ENCODE measurements at places on chromosomes 6 and 20.

DNA sequence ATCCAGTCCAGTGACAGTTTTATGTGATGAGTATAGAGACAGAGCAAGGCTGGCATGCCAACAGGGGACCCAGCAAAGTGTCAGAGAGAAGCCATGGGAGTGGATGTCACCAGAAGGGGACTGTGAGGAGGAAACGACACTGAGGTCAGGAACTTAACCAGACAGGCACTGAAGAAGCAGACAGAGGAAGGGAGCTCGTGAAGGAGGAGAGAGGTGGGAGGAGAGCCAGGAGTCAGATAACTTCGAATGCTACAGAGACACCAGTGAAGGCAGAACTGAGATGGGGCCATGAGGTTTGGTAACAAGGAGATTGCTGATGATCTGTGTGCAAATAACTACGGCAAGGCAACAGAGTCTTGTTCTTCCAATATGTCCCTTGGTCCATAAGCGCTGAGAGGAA is 211.1 kb upstream of the FOXA2 start:
- DNase-seq, result no peak

DNA sequence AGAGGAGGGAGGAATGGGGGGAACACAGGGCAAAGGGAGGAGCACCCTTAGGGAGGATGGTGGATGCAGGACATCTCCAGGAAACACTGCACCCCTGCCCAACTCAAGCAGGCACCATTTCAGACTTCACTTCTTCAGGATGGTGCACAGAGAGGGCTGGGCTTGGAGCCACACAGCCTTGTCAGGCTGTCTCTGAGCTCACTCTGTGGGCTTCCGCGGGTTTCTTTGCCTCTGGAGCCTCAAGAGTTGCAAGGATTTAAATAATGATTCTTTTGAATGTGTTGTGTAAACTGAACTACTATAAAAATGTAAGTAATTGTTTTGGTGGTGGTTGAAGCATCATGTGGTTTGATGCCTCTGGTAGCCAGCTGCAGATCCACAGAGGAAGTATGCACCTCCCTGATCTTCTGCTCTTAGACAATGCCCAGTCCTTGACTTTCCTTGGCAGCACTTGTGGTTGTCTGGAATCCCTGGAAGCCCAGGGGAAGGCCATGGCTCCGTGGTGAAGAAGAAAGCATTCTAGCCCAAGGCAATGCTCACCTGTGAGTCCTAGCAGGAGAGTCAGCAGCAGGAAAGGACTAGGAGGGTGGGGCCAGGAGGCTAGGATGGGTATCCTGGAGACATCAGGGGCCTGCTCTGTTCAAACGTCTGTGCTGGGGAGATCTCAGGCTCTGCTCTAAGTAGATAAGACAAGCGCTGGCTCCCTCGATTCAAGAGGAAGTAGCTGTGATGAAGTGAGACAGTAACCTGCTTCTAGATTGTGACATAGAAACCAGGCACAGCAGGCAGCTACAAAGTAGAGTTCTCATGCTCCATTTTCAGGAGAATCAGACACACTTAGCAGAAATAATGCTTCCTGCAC is 50.2 kb upstream of the SIRPG start:
- no peak for DNase-seq

DNA sequence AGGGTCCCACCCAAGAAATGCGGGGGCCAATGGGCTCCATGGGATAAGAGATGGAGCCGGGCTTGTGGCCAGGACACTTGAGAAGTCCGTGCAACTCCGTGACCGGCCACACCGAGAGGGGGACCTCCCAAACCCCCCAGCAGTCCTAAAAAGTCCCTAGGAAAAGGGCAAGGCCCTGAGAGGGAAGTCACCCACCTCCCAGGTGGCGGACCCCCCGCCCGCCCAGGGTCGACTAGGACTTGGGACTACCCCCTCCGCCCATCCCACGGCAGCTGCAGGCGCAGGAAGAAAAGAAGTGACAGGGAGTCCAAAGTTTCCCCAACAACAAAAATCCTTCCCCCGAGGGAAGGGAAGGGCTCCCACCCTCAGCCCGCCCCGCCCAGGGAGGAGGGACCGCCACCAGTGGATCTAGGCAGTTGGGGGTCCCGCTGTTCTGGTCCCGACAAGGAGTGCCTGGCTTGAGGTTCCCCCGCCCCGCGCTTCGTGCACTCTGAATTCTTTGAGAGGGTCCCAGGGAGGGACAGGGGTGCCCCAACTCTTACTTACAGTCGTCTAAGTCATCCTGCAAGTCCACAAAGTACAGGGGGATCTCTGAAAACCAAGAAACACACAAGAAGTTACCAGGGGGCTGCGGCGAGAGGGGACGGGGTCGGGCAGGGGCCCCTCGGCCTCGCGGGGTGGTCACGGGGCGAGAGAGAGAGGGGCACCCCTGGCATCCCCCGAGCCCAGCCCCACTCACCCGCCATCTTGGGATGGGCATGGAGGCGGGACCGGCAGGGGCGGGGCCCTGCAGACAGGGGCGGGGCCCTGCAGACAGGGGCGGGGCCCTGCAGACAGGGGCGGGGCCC is 611 bp upstream of the RAB22A start:
- peak; percentile 26 for DNase-seq

GRCh38 chr6:157459327-157459726 is 78.3 kb downstream of the ZDHHC14 start:
- DNase-seq, result no peak

DNA sequence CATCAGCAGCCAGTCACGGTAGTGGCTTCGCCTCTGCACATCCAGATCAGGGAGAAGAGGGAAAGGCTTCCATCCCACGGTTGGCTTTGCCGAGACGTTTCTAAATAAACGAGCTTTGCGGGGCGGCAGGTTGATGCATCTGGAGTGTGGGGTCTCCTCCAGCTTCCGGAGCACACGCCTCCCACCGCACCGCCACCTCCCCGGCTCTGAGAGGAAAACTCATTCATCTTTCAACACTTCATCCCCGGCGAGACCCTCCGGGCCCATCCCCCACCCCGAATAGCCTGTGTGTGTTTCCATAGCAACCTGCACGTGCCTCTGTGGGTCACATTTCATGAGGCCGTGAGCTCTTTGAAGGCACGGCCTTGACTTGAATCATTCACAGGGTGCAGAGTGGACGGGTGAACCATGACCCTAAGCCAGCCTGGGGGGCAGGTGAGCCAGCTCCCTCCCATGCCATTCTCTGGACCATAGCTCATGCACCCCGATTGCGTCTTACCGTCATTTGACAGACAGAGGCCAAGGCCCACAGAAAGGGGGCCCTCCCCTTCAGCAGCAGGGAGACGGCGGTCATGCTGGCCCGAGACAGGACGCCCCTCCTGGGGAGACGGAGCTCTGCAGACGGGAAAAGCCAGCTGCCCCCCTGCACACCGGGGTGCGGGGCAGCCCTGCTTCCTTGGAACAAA is 16.2 kb upstream of the CHRNA4 start:
- DNase-seq, result no peak

DNA sequence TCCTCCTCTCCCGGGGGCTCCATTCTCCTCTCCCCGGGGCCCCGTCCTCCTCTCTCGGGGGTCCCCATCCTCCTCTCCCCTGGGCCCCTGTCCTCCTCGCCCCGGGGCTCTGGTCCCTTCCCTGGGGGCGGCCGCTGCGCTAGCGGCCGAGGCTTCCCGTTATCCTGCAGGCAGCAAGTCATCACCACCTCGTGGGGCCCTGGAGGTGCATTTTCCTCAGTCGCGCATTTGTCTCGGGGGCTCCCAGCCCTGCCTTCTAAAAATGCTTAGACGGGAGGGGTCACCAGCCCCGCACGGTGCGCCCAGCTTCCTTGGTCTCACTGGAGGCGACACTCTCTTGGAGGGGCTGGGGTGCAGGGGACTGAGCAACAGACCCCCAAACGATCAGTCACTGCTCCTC is 216.5 kb downstream of the QKI start:
- DNase-seq, result no peak

DNA sequence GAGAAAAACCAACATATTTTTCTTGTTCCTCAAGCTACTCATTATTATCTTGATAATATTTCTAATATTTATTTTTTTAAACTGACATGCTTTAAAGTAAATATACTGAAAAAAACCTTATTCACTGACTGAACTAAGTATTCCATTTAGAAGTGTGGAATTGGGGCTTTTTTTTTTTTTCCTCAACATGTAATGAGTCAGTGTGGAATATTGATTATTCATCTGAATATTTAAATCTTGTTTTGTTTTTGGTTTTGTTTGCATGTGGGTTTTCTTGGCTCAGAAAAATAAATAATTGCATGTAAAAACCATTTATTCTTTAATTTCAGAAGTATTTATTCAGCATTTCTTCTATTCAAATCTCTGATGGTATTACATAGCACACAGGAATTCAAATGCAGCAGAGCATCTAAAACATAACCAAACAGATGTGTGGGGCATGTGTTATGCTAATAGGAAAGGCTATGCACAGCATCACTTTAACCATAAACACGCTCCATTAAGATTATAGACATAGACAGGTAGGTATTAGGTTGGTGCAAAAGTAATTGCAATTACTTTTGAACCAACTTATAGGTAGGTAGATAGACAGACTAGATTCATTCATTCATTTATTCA is 166.5 kb downstream of the PLCB1 start:
- DNase-seq, result no peak

GRCh38 chr20:48523191-48523995 is 304.4 kb downstream of the PREX1 start:
- DNase-seq, result no peak

DNA sequence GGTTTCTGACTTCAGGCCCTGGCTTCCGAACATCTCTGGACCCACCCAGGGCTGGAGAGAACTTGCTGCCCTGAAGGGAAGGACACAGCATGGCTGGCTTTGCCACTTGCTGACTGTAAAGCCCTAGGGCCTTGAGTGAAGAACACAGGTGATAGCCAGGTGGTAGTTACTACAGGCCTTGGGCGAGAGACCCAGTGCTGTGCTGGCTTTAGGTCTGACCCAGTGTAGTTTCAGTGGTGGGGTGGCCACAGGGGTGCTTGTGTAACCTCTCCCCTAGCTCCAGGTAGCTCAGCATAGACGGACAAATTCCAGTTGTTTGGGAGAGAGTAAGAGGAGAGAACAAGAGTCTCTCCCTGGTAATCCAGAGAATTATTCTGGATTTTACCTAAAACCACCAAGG is 27.1 kb downstream of the NCOA6 start:
- no peak for DNase-seq

DNA sequence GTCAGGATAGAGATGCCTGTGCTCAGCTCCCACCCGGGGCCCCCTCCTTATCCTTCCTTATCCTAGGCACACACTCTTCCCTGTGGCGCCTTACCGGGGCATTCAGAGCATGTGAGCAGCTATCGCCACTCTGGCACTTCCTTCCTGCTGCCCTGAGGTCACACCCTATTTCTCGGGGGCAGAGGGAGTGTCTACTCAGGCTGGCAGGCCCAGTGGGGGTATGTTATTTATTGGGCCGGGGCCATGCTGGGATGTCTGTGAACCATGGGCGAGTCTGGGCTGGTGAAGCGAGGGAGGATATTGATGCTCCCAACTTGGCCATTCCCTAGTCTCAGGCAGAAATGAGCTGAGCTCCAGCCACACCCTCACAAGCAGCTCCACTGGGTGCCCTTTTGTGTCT is 3.9 kb upstream of the LY6G6D start:
- no peak for DNase-seq

DNA sequence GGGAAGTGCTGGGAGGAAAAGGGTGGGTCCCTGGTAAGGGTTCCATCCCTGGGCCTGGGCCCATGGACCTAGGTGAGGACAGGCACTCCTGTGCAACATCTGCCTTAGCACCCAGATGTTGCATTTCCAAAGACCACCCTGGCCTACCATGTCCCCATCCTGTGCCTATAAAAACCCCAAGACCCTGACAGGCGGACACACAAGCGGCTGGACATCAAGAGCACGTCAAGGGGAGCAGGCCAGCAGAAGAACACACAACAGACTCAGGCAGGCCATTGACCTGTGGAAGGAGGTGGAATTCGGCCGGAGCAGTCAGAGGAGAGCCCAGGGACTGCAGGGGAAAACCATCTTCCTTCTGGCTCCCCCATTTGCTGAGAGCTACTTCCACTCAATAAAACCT is 937.8 kb upstream of the MANEA start:
- DNase-seq, result no peak

- DNase-seq, result no peak
Observed at GRCh38 chr20:1177680-1178079, 7.1 kb downstream of the TMEM74B start.

- DNase-seq, result no peak
Observed at GRCh38 chr6:8499540-8499939, 64.2 kb upstream of the SLC35B3 start.

DNA sequence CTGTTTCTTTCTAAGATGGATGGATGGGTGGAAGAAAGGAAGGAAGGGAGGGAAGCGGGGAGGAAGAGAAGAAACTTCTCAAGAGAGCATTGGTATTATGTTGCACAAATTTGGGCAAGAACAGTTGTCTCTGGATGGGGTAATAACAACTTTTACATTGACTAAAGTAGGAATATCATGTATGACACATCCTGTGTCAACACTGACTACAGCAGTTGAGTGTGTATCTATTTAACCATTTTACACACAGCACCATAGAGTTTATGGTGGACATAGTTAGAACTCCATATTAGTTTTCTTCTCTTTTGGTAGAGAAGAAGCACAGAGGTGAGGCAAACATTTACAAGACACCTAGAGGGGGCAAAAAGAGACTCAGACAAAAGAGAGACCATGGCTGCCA is 44.2 kb upstream of the RNF146 start:
- no peak for DNase-seq

DNA sequence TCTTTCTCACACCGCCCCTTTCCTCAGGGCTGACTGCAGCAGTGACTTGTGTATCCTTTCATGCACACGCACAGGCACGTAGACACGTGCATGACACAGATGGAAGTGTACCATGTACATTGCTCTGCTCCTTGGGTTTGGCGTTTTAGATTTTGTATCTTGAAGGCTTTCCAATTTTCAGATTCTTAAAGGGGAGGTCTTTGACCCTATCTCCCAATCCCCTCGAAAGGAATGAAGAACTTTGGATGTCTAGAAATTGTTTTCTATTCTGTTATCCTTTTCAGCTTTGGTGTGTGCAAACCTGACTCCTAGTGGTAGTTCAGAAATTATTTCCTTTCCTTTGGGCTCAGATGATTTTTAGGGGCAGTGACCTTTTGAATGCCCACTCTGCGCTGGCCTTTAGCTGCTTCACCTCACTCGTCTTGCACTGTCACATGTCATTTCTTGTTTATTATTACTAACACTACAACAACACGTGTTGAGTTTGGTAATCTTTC is 63.0 kb downstream of the HIVEP1 start:
- no peak for DNase-seq

DNA sequence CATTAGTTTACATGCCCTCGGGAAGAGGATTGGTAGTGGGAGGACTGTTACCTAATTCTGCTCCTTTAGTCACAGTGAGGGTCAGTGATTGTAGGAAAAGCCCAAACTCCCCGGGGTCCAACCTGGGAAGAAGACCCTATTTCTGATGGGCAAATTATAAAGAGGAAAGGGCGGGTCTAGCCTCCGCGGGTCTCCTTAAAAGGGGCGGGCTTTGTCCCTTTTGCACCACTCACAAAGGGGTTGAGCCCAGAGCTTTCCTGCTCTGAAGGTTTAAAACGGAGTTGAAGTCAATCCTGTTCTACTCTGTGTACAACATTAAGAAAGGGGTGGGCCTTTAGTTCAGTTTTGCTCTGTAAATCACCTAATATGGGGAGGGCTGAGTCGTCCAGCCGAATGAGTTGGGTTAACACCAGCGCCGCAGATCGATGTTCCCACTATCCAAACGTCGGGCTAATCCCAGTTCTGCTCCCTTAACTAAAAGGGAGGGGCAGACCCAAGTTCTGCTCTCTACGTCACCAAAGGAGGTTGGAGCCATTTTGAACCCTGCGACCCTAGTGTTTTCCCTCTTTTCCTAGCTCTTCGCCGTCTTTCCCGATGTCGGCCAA is 920 bp upstream of the RNF5 start:
- no peak for DNase-seq

- DNase-seq, result no peak
Observed at GRCh38 chr6:87908978-87909811, 138.4 kb upstream of the SPACA1 start.

- no peak for DNase-seq
Observed at GRCh38 chr6:153001767-153002612, 519 bp downstream of the MTRF1L start.
